Stromal cell of bone marrow (primary cell): ENCODE measurements at places on chromosomes 1 and 21.

- no peak for DNase-seq
These were observed 29.9 kb downstream of the FUBP1 start for GRCh38 chr1:77948841-77949424.

DNA sequence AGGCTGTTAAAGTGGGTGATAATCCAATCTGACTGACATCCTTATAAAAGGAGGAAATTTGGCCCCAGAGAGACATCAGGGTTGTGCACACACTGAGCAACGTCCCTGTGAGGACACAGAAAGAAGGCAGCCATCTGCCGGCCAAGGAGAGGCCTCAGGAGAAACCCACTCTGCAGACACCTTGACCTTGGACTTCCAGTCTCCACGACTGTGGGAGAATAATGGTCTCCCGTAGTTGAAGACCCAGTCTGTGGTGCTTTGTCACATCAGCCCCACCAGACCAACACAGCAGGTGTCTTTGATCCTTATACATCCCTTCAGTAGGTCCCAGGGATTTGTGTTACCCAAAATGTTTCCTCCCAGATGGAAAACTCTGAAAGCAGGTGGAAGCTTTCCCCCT, 4.2 kb upstream of the DNAJC28 start:
- no peak for DNase-seq

- no peak for DNase-seq
These were observed 16.6 kb downstream of the LDLRAP1 start for GRCh38 chr1:25560001-25560400.

GRCh38 chr1:233480198-233480597, 133.7 kb upstream of the KCNK1 start:
- DNase-seq, result no peak

- peak; percentile 81 for DNase-seq
These were observed 26.9 kb downstream of the SORT1 start for GRCh38 chr1:109370712-109371340.

DNA sequence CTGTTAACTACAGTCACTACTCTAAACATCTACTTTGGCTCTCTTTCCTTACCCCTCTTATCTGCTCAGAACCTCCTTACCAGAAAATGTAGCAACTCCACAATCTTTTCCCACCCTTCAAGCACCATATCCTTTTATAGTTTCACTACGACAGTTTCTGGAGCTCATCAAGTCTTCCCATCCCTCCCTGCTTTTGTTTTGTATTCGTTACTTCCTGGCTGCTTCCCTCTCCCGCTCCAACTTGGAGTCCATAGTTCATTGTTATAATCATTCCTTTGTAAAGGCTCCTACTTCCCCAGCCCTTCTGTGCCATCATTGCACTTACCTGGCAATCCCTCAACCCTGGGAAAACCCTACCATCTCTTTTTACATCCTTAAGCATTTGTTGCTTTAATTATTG, 18.0 kb downstream of the MPZL1 start:
- no peak for DNase-seq

DNA sequence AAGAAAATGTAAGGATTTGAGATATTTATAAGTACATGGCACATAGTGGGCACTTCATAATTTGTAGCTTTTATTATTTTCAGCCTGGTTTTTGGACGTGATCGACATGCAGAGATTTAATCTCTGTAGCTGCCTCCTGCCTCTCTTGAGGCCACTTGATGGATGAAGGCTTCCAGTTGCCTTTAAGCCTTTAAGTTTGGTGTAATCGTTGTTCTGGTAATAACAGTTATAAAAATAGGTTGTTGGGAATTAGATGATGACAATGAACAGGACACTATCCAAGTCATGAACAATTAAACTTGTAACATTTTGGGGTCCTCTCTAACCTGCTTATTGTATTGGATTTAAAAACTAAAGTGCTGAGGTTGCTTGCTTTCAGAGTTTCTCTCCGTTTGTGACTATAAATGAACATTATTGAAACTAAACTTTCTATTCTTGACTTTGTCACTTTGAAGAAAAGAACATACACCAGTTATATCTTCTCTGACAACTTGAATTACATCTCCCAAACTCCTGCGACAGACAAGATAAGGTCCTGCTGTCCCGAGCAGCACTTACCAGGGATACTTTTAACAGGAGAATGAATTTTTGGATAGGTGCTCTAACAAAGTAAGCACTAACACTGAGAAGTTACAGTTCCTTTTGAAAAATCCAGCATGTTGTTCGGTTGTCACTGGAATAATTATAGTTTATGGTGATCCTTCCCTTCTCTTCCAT, 295.0 kb downstream of the NFIA start:
- no peak for DNase-seq

- DNase-seq, result no peak
These were observed 38.9 kb downstream of the CCDC18 start for GRCh38 chr1:93219443-93219842.

DNA sequence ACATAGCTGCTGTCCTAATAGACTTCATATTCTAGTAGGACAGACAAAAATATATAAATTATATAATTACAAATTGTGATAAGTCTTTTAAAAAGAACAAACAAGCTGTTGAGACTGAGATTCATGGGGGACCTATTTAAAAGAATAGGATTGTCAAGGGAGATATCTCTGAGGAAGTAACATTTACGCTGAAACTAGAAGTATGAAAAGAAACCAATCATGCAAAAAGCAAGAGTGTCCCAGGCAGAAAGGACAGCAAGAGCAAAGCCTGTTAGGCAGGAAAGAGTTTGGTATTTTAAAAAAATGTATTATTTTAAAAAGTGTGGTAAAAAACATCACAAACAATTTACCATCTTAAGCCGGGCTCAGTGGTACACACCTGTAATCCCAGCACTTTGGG, 9.1 kb upstream of the METTL13 start:
- no peak for DNase-seq

GRCh38 chr1:52549267-52549666, 3.6 kb downstream of the TUT4 start:
- no peak for DNase-seq

DNA sequence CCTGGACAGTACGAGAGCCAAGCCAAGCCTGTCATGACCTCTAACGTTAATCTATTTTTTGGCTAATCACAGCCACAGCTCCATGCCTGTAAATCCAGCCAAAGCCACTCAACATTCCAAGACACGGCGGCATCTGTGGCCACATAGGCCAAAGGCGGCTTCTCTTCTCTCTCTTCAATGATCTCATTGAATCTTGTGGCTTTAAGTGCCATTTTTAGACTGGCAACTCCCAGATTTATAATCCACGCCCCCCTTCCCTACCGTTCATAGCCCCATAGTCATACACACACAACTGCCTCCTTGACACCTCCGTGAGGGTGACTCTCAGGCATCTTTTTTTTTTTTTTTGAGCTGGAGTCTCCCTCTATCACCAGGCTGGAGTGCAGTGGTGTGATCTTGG, 5.7 kb upstream of the SELENON start:
- DNase-seq, result peak; percentile 57

DNA sequence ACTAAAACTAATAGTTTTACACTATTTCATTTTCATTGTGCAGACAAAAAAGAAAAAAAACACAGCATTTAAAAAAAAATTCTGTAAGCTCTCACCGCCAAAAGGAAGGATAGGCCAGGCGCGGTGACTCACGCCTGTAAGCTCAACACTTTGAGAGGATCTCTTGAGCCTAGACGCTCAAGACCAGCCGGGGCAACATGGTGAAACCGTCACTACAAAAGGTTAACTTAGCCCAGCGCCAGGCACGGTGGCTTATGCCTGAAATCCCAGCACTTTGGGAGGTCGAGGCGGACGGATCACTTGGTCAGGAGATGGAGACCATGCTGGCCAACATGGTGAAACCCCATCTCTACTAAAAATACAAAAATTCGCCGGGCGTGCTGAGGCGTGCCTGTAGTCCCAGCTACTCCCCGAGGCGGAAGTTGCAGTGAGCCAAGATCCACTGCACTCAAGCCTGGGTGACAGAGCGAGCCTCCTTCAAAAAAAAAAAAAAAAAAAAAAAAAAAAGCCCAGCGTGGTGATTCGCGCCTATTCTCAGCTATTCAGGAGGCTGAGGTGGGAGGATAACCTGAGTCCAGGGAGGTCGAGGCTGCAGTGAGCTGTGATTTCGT, 14.3 kb upstream of the SPEN start:
- DNase-seq, result no peak

DNA sequence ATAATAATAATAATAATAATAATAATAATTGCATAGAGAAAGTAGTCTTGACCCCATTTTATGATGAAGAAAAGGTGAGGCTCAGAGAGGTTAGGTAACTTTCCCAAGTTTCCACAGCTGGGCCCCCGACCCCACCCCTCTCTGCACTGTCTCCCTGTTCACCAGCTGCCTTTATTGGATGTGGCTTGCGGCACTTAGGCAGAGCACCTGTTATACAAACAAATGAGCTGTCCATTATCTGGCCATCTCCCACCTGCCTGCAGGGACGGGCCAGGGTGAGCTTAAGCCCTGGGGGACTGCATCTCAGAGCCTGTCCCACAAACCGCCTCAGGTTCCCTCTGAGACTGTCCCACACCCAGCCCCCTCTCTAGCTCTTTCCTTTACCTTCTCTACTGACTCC, 10.1 kb upstream of the EFNA1 start:
- DNase-seq, result no peak

- no peak for DNase-seq
These were observed 76.6 kb downstream of the TGFBR3 start for GRCh38 chr1:91809317-91809716.

DNA sequence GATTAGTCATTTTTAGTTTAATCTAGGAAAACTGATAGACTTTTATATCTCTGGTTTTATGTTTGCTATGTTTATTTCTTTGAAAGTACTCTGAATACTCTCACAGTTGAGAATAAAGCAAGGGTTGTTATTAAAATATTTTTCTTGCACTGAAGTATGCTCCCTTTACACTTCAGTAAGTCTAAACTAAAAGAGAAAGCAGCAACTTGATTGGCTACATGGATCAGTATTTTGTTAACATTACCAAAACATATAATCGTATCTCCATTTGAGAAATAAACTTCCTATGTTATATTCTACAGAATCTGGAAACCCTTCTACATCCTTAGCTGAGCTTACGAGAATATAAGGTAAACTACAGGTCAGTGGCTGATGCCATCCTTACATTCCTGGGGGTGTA, 149.5 kb upstream of the HP1BP3 start:
- peak; percentile 3 for DNase-seq

DNA sequence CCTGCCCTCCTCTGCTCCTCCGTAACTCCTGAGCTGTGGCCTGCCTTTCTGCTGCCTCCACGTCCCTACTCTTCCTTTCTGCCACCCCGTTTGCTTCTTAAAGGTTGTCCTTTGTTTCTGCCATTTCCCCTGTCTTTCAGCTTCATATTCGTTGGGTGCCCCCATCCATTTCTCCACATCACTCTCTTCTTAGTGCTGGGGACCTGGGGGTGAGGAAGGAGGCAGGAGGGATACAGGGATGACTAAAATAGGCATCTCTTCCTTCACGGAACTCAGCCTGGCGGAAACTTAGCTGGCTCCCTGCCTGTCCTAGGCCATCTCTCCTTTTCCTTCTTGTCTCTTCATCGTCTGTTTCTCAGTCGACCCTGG, 67.0 kb upstream of the CD1D start:
- no peak for DNase-seq

GRCh38 chr1:90821152-90821787, 104.2 kb upstream of the BARHL2 start:
- no peak for DNase-seq

GRCh38 chr1:29964718-29965533, 728.6 kb downstream of the PTPRU start:
- DNase-seq, result no peak

GRCh38 chr21:34615487-34615814, 538 bp upstream of the RCAN1 start:
- no peak for DNase-seq

DNA sequence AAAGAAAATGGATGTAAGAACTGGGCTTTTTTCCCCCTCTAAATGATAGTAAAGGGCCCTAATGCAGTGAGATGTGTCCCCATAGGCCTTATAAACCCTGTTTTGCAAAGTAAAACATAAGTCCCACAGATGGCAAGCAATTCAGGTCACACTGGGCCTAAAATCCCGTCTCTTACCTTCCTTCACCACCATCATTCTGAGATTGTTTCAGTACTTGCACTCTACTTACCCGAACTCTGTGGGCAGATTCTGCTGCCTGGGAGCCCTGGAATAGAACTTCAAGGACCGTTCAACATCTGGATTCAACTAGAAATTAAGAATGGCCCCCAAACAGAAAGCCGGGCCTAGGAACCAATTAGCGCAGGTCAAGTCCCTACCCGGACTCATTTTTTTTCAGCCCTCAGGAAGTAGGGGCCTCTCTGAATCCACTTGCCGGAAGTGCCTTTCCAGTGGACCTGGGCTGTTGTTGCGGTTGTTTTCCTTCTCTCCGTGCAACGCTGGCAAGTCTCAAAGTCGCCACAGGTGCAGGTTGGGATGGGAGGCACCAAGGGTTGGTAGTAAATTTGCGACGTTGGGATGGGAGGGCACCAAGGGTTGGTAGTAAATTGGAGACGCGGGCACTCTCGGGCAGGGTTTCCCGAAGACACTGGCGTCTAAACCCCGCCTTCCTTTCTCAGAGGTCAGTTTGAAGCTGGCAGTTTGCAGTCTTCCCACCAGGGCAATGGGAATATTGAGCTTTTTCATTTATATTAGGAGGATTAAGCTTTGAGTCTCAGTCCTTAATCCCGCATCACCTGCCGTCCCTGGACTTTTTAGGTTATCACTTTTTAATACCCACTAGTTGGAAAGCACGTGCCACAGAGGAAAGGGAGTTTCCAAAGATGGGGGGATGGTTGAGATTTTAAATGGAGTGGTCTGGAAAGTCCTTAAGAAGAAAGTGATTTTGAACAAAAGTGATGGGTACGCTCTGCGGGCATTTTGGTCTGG, at the start of gene TMEM69:
Gene TMEM69 (plus strand): TSS at position 428 of the 987 bp plus-strand sequence. CDS start 2,888 bp downstream, outside the sequence.
- DNase-seq, result peak; percentile 87

- DNase-seq, result no peak
These were observed 165.7 kb upstream of the IRF2BP2 start for GRCh38 chr1:234775477-234776246.

DNA sequence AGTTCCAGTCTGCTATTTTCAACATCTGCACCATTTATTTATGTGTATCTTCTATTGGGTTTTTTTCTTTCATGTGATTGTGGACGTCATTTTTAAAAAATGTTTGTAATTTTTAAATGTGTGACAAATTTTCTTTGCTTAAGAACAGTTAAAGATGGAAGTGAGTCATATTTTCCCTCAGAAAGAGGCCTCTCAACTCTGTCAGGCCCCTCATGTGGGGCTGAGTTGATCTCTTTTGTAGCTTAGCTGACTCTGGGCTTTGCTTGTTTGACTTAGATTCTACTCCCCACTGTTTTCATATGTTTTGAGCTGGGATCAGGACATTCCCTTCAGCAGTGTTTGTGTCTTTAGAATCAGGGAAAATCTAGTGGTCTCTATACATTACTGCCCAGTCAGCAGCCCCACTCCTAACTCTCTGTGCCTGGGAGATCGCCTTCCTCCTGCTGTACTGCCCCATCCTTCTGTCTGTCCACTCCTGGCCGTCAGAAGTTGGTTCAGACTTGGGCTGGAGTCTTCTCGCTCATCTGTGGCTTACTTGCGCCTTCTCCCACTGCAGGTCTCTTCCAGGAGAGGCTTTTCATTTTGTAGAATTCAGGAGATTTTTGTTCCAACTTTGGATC, 137.4 kb downstream of the DYRK1A start:
- DNase-seq, result peak; percentile 30

- no peak for DNase-seq
These were observed 85.9 kb downstream of the MRPL37 start for GRCh38 chr1:54285815-54286345.

- DNase-seq, result peak; percentile 38
These were observed 69.9 kb downstream of the ATF6 start for GRCh38 chr1:161836018-161836417.
